ENCODE measurements at places on chromosomes 7 and 10.
A peak's percentile ranks its signal among the peaks of the same experiment; 100 is the strongest.

DNA sequence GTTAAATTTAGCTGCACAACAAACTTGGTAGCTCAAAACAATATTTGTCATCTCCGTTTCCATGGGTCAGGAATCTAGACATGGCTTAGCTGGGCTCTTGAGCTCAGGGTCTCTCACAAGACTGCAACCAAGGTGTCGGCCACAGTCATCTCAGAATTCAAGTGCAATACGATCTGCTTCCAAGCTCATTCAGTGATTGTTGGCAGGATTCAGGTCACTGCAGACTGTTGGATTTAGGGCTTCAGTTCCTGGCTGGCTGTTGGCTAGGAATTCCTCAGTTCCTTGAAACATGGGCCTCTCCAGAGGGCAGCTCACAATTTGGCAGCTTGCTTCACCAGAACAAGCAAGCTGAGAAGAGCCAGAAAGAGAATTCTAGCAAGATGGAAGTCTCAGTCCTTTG is 17.5 kb upstream of the CHST3 start:
- no peak for DNase-seq

DNA sequence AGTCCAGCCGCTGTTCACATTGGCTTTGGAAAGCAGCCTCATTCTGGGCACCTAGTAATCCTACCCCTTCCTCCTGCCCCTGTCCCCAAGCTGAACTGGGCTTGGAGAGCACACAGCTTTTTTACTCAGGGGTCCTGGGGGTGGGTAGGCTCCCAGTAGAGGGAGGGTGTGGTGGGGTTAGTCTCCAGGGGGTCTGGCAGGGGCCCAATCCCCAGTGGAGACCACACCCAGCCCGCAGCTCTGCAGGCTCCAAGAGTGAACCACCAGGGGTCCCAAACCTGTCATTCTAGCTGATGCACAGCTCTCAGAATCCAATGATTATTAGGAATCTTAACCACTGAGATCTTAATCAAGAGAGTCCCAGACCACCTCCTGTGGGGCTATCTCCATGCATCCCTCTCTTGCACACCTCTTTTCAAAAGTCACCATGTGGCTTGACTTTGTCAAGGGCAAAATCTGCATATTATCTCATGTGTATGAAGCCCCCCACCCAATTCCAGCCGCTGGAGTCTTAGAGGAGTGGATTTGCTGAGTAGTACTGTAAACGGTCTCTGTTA is 2.7 kb downstream of the HOXA11 start:
- DNase-seq = no peak

DNA sequence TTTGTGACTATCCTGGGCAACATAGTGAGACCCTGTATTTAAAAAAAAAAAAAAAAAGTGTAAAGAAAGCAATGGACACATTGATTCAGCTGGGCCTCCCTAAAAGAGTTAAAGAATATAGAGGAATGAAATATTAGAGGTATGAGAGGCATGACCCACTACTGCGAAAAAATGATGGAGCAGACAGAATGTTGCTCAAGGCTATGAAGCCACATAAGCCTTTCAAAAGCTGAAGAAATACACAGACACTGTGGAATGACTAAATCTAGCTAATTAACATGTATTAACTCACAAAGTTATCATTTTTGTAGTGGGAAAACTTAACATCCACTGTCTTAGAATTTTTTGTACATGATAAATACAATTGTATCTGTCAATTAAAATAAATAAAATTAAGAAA is 107.3 kb downstream of the HGF start:
- no peak for DNase-seq

GRCh38 chr7:155660059-155660757 is 15.7 kb downstream of the RBM33 start:
- DNase-seq = peak; percentile 25

- DNase-seq = peak; percentile 29
These were observed 17.3 kb upstream of the PRKAR2B start for GRCh38 chr7:107027208-107027607.

DNA sequence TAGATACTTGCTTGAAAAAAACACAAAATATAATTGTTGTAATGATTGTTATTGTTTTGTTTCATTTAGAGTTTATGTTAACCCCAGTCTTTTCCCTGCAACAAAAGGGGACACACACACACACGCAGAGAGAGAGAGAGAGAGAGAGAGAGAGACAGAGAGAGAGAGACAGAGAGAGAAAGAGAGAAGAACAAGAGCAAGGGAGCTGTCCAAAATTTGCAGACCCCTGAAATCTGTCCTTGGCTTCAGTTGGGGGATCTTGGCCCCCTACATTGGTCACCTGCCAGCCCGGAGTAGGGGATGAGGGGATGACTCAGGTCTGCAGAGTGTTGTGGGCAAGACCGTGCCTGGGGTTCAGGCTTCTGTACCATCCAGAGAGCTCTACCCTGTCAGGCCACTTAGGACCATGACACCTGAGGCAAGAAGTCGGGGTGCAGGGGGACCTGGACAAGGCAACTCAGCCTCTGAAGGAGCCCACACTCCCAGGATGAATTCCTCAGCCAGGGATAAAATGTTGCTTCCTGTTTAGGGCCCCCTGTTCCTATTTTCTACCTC is 73.1 kb downstream of the RAMP3 start:
- DNase-seq = no peak

DNA sequence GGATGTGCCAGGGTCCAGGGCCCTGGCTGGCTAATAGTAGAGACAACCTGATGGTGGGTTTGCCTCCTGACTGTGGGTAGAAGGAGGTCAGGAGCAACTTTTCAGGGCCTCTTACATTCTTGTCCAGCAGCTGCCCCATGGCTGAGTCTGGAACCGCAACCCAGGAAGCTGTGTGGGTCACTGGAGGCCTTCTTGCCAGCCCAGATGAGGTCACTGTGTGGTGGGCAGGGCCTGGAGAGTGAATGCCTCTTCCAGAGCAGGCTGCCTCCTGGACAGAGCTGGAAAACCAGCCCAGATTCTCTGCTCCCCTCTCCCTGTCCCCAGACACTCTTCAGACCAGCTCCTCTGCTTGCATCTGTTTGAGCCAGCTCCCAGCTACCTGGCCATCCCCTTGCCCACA is 43.5 kb upstream of the LEP start:
- no peak for DNase-seq

- DNase-seq = no peak
These were observed 106.9 kb downstream of the TCERG1L start for GRCh38 chr10:131204406-131205152.

GRCh38 chr10:70564901-70565351 is 37.6 kb downstream of the PRF1 start:
- no peak for DNase-seq

- no peak for DNase-seq
These were observed 100.1 kb downstream of the SLC13A1 start for GRCh38 chr7:123099712-123100111.

GRCh38 chr10:80900661-80901060 is 363.0 kb downstream of the SH2D4B start:
- no peak for DNase-seq

- DNase-seq = no peak
These were observed 247.3 kb upstream of the HPS1 start for GRCh38 chr10:98694014-98694413.

DNA sequence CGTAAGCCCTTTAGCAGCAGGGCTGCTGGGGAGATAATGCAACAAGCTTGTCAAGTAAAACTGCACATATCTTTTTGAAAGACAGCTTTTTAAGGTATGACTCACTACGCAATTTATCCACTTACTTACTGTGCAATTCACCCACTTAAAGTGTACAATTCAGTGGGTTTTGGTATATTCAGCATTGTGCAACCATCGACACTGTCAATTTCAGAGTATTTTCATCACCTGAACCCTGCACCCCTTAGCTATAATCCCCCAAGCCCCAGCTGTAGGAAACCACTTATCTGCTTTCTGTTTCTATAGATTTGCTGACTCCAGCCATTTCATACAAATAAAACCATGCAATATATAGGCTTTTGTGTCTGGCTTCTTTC is 168.0 kb downstream of the PTPN20 start:
- no peak for DNase-seq

DNA sequence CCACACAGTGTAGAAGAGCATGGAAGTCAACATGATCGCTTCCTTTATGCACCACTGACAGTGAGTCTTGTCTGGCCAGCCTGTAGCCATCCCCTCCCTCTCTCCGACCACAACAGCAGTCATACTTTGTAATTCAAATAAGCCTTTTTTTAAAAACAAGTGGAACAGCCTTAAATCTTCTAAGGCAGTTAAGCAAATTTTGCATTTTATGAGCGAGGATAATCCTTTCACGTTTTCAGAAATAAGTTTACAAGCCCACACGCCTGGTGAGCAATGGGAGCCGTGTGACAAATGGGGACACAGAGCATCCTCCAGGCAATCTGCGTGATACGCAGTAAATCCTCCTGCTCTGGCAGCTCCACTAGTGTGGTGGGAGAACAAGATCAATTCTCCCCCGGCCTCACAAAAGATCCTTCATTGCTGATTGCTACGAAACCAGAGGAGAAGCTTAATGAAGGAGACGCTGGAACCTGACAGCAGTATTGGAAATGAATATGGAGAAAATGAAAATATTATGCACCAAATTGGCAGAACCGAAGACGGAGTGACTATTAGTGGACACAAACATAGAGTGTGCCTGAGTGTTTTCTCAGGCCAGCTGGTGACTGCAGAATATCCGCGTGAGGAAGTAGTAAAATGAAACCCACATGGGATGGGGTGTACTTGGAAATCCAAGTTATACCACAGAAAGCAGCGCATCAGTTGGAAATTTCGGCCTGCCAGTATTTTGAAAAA is 104.2 kb upstream of the CDCA7L start:
- no peak for DNase-seq

GRCh38 chr10:61911425-61911824 is 9.9 kb downstream of the ARID5B start:
- no peak for DNase-seq

- no peak for DNase-seq
These were observed 24.0 kb upstream of the TMEM213 start for GRCh38 chr7:138773817-138774216.

GRCh38 chr7:76326646-76327233 is 24.3 kb downstream of the HSPB1 start:
- no peak for DNase-seq

DNA sequence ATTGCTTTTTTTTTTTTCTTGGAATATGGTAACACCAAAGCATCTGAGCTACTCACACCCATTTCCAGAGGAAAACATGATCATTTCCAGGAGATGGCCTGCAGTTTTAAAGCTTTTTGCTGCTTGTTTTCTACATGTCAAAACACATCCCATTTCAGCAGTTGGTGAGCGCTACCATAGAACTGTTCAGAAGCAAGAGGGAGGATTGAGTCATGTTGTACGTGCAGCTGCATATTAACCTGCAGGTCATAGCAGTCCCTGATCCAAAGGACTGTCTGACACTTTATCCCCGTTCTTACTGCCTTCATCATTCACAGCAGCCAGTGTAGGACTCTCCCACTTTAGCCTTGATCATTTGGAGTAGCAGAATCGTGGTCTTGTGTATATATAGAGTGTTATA is 124.6 kb downstream of the AUTS2 start:
- DNase-seq = no peak

GRCh38 chr10:133237241-133237587 is 441 bp upstream of the VENTX start:
- no peak for DNase-seq

DNA sequence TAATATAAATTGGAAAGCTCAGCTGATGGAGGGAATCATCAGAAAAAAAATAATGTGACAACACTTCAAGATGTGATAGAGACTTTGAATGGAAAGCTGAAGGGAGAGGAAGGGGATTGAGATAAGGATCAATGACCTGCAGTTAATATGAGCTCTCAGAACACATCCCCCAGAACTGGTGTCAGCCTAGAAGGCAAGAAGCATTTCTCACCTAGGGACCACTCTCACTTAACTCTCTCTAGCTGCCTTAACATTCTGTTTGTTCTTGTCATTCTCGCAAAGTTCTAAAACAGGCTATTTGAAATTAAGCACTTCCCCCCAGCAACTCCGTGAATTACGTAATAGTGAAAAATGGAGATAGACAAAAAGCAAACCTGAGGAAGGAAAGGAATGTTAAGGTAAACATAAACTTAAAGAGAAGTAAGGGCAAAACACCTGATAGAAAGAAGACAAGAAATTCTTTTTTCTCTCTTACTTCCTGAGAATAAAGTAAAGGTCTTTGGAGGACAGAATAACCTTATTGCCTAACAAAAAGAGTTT is 1.2 kb upstream of the MPP7 start:
- DNase-seq = peak; percentile 20

- no peak for DNase-seq
These were observed 9.6 kb downstream of the ATP5F1C start for GRCh38 chr10:7797582-7797981.

- no peak for DNase-seq
These were observed 76.7 kb downstream of the MACC1 start for GRCh38 chr7:20140291-20141001.

GRCh38 chr7:107995184-107996071 is 7.5 kb downstream of the LAMB1 start:
- no peak for DNase-seq

- DNase-seq = no peak
These were observed 67.0 kb downstream of the CTBP2 start for GRCh38 chr10:125093199-125093973.

DNA sequence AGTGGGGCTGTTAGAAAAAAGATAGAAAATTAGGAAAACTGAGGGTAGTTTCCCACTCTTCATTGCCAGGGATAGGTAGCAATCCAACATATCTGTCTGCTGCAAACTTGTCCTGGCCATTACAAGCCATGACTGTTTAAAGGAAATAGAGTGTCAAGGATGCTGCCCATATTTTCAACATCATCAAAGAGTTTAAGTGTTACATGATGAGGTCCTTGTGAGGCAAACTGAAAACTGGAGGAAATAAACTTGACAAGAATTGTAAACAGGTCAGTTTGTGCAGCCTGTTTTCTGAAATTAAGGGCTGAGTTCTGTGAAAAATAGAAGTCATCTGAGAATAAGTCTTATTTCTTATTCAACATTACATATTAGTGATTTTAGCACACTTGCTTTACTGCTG is 78.0 kb downstream of the VWDE start:
- no peak for DNase-seq

DNA sequence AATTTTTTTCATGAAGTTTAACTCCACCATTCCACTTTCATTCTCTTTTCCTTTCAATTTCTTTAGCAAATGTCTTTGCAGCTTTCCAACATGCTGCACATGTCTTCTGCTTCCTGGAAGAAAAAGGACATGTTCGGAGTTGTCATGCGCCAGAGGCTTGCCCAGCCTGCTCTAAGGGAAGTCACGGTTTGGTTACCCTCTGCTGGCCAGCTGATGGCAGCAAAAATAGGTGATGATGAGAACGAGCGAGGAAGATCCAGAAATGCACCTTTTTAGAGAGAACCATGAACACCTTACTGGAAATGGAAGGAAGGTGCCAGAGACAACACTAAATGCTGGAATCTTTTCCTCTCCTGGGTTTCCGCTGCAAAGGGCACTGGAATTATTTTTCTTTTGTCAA is 4.9 kb upstream of the ZSCAN21 start:
- peak; percentile 20 for DNase-seq

DNA sequence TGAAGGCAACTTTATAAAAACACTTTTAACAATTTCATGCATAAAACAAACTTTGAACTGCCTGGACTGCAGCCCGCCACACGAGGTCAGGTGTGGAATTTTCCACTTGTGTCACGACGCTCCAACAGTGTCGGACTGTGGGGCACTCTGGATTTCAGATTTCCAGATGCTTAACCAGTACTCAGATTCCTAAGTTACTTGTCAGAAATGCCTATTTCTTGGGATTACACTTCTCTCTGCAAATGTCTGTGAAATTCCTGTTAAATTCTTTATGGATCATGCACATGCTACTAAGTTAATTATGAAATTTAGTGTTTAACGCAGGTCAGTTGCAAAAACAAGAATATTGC is 473 bp upstream of the GPER1 start:
- no peak for DNase-seq

GRCh38 chr10:89371079-89371478 is 6.8 kb upstream of the IFIT1B start:
- DNase-seq = no peak

GRCh38 chr10:88989824-88990383 is 694 bp upstream of the FAS start:
- peak; percentile 87 for DNase-seq

Measured in CD14-positive monocyte (primary cell).